ENCODE measurements at places on chromosomes 12 and 14. TPM values are rescaled to one million over a fixed set of nuclear protein-coding genes. Genes with fewer than 3 reads are reported as not detected.

- DNase-seq = no peak
These were observed 179.6 kb downstream of the NELL2 start for GRCh38 chr12:44696542-44696941.

DNA sequence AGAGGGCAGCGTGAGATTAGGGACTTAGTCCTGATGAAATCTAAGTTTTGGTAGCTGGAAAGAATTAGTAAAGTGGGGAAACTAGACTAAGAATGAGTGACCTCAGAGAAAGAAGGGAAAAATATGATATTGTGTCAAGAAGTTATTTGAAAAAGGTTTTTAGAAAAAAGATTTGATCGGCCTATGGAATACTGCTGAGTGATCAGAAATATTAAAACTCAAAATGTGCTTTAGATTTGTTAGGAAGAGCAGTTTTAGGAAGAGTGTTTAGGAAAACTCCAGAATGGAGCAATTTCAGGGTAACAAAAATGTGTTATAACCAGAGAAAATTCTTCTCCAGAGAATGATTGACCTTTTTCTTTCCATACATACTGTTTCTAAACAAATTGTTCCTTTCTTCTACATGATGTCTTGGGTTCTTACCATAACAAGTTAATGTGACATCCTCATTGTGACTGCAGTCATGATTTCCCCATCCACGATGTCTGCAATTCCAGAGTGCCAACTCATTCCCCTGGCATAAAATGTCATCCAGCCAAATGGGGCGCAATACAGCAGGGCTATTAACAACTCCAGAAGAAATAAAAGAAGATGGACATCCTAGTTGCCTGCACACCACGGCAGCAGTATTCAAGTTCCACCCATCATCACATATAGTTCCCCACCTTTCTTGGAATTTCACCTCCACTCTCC is 11.8 kb downstream of the CD163L1 start:
- DNase-seq = no peak

- no peak for DNase-seq
These were observed 53.4 kb upstream of the DLK1 start for GRCh38 chr14:100673085-100673806.

GRCh38 chr14:38873941-38874612 is 229.0 kb downstream of the SEC23A start:
- DNase-seq = no peak

DNA sequence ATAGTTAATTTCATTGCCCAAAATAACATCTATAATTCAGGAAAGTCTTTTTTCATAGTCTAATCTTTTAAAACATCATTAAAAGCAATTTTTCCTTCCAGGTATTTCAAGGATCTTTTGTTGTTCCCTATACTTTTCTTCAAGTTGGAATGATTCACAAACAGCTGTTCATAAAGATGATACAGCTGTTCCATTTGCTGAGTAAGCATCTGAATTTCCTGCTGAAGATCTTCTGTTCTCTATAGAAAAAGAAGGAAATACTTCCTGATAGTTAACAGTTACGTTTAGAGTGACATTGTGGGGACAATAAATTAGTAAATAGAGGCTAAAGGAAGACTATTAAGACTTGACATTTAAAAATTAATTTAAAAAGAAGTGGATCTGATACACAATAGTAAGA is 30.3 kb upstream of the ESR2 start:
- no peak for DNase-seq

DNA sequence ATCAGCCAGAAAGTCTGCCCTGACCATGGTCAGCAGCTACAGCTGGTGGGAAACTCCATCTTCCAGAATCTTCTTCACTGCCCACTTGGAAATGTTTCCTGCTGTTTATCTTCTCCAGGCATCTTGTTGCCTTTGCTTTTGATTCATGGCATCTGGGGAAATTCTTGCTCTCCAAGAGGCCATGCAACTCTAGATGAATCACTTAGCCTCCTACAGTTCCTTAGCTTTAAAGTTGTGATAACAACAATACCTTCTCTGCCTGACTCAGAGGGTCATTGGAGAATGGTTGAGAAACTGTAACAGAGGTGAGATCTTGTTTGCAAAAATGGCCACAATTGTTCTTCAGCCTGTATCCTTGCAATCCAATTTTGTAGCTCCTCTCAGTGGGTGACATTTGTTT is 121.0 kb upstream of the VRK1 start:
- no peak for DNase-seq

DNA sequence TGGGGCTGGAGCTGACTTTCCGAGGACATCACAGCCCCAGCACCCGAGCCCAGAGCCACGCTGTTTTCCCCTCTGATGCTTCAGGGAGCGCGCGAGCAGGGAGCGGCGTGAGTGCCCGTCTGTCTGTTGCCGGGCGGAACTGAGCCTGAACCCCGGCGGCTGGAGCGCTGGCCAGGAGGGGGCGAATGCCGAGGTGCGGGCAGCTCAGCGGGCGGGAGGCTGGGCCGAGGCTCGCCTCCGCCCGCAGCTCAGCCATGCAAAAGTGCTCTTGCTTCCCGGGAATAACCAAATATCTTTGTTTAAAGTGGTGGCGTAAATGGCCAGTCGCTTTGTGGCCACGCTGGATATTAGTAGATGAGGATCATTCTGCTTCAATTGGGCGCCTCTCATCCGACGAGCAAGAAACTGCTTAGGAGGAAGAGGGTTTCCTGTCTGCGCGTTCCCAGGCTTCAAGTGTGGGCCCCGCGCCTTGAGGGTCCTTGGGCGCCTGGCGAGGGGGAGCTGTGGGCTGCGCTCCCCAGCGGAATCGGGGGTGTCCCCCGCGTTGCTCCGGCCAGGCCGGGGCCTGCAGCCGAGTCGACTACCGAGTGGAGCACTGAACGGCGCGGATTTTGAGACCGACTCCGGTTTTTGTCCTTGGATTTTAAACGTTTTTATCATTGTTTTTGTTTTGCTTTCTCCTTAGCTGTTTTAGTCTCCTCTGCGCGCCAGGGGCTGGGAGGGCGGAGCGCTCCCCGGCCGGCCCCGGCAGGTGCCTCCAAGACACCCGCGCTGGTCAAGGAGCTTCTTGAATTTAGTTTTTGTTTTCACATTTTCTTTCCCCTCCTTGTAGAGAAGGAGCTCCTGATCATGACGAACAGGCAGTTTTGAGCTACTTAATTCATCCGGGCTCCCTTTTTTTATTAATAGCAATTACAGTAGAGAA is 831 bp upstream of the NKX2-1 start:
- DNase-seq = no peak

DNA sequence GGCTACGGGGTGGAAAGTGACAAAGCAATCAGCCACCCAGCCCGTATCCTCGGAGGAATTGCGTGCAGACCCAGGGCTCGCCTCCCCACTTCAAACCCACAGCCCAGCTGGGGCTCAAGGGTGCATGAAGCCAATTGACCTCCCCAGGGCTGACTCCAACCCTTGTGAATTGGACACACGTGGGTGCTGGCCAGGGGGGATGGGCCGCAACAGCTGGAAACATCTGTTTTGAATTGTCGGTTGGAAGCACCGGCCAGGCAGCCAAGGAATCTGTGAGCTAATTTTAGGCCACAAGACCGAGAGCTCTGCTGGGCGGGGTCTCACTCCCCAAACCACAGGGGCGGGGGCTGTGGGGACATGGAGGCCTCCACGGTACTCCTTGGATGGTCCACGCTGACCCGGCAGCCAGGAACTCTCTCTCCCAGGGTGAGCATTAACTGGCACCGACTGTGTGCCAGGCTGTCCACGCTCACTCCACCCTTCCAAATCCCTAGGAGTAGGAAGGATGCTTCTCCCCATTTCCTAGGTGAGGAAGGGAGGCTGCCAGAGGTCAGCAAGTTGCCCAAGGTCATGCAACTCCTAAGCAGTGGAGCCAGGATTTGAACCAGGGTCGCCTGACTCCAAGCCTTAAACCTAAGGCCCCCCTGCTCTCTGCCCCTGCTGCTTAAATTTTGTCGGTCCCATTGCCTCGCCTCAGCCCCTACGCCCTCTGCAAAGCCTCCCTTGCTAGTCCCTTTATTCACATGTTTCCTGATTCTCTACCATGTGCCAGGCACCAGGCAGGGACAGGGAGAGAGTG is 11.9 kb upstream of the TMEM119 start:
- DNase-seq = peak; percentile 81

DNA sequence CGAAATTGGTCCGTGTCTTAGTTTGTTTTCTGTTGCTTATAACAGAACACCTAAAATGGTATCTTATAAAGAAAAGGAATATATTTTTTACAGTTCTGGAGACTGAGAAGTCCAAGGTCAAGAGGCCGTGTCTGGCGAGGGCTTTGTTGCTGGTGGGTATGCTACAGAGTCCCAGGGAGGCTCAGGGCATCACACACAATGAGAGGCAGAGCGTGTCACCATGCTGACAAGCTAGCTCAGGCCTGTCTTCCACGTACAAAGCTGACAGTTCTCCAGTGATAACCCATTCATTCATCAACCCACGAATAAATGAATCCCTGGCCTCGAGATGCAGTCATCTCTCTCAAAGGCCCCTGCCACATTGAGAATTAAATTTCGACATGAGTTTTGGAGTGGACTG is 56.7 kb upstream of the AEBP2 start:
- DNase-seq = no peak

- no peak for DNase-seq
These were observed 22.1 kb downstream of the SPATS2 start for GRCh38 chr12:49389387-49389703.

- DNase-seq = no peak
These were observed 17.7 kb upstream of the MDM2 start for GRCh38 chr12:68790081-68790951.

- no peak for DNase-seq
These were observed 258.5 kb upstream of the E2F7 start for GRCh38 chr12:77323788-77324415.

DNA sequence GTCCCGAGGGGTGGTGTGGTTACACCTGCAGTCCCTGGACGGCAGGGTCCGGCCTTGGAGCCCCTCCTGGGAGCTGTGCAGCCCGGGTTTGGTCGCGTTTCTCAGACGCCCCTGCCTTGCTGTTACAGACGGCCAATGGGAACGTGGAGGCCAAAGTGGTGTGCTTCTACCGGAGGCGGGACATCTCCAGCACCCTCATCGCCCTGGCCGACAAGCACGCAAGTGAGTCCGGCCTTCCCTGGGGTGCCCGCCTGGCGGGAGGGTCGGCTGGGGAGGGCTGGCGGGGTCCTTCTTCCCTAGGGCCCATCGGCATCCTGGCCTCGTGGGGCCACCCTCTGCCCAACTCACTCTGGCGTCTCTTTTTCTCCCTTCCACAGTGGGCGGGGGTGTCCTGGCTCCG is 25.7 kb downstream of the MTA1 start:
- no peak for DNase-seq

GRCh38 chr12:124240493-124240892 is 54.4 kb upstream of the RFLNA start:
- DNase-seq = no peak

DNA sequence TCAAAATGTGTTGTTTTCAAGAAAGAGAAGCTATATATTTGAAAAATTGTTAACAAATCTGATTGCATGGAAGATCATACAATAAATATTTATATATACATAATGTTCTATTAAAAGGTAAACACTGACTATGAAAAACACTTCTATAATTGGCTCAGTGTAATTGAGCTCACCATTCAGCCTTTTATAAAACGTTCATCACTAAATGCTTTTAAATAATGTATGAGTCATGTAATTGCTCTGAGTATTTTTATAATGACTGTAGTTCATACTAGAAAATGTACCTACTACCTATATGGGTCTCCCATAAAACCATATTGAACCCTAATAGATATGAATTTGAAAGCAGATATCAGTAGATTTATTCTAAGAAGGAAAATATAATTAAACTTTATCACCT is 240.4 kb upstream of the MGAT4C start:
- no peak for DNase-seq

DNA sequence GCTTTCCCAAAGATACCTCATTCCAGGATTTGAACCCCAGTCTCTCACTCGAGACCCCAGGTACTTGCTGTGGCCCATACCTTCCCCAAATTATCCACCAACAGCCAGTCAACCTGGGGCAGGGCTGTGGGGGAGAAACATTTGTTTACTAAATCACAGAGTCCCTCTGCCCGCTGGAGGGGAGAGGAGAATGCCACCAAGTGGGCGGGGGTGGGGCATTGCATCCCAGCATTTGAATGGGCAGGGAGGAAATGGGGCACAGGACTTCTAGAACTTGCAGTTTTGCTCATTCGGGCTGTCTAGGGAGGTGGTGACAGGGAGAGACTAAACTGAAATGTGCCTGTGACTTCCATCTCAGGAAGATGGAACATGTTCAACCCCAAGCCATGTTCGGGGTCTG is 10.9 kb upstream of the SERPINA9 start:
- DNase-seq = no peak

Gene SYT1
- 0.30 TPM for total RNA-seq

Gene NGB
- total RNA-seq = not detected

Gene CNOT2
- 33.0 TPM for total RNA-seq

Gene STAC3
- total RNA-seq = 0.69 TPM

Gene CDKL1
- total RNA-seq = 1.3 TPM
